Substantia nigra (tissue), 51 donors: ENCODE measurements at places on chromosomes 13 and 19.
A peak's percentile ranks its signal among the peaks of the same experiment; 100 is the strongest.

DNA sequence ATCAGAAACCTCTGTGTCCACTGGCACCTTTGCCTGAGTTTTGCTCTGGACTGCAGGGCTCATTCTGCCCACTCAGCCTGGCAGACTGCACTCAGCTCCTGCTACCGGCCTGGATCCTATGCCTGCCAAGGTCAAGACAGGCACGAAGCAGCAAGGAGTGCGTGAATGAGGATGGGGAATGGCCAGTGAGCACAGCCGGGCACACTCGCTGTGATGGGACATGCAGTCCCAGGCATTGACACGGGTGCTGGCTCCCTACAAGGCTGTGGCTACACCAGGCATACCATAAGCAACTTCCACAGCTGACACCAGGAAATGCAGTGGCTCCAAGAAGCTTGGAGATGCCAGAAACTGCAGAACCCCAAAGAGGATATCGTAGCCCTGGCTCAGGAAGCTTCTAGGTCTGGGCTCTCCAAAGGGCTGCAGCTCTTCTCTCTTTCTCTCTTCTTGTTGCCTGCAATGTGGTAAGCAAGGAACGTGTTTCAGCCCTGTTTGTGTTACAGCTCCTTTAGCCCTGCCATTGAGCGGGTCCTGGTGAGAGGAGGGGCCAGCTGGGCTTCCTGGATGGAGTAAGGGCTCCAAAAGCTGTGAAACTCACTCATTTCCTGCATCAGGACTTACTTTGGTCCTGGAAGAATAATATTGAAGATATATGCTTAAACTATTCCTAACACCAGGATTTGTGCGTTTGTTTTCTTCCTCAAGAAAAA, 832.6 kb upstream of the SLITRK5 start:
- no peak for DNase-seq

- DNase-seq: no peak
These were observed 41.2 kb downstream of the ZNF146 start for GRCh38 chr19:36256064-36256463.

DNA sequence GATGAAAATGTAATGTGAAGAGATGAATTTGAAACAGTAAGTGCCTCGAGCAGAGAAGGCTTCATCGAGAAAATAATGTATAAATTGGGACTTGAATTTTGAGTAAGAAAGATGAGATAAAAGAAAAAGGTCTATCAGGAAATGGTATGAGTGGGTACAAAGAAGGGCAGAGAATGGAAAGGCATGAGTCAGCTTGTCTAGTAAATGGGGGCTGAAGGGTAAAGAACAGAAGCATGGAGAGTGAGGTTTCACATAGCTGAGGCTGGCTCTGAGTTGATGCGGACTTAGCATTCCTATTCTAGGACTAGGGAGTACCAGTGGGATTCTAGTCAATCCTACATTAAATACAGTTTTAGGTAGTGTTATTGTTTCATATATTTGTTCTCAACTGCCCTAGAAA, 85.8 kb downstream of the ZC3H13 start:
- DNase-seq: no peak

DNA sequence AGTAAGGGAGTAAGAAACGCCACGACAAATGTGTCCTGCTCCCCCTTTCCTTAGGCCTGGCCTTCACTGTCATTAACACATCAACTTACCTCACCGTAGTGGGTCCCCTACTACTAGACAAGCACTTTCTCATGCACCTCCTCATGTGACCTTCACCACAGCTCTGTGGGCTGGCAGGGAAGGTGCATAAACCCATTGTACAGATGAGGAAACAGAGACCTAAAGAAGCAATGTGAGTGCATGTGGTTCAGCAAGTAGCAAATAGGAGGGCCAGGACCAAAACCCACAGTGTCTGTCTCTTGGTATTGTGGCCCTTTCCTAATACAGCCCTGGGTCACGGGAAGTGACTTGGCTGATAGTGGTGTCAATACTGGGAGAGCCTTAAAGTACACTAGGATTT, 5.3 kb downstream of the CCDC70 start:
- DNase-seq: no peak

- DNase-seq: peak; percentile 49
These were observed 563 bp upstream of the PDCD5 start for GRCh38 chr19:32580353-32580900.

DNA sequence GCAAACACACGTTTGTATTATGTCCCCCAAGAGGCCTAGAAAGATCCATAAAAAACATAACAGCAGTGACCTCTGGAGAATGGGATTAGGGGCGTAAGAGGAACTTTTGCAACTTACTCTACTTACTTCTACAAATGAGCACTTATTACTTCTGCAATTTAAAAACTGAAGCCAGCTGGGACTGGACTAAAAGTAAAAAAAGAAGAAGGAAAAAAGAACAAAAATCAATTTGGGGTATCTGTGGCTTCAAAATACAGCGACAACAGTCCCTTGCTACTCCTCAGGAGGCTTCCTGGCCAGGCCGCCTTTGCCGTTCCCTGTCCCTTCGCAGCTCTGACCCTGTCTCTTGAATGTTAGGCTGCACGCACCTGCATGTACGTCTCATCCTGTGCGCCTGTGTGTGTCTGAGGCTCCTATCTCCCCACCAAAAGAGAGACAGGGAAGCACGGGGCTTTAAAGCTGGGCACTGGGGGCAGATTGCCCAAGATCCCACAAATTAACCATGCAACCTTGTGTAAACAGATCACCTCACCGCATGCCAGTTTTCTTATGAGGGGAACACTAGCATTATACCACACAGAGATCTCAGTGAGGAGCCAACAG, 12.1 kb upstream of the FKRP start:
- no peak for DNase-seq

- DNase-seq: no peak
These were observed 54.7 kb downstream of the C13orf46 start for GRCh38 chr13:113918981-113919701.

- DNase-seq: no peak
These were observed 81.7 kb downstream of the ZNF429 start for GRCh38 chr19:21587117-21587461.

- no peak for DNase-seq
These were observed 20.6 kb upstream of the PLPP2 start for GRCh38 chr19:311813-312261.

GRCh38 chr13:35518337-35518946, 42.0 kb upstream of the MAB21L1 start:
- DNase-seq: no peak

GRCh38 chr19:34985249-34986022, 14.7 kb upstream of the GRAMD1A start:
- DNase-seq: no peak

- no peak for DNase-seq
These were observed 1.7 kb downstream of the TGFBR3L start for GRCh38 chr19:7916103-7916954.

- DNase-seq: no peak
These were observed 7.2 kb downstream of the SBK2 start for GRCh38 chr19:55529636-55530234.

GRCh38 chr13:92838786-92839185, 387.8 kb upstream of the GPC6 start:
- DNase-seq: no peak

DNA sequence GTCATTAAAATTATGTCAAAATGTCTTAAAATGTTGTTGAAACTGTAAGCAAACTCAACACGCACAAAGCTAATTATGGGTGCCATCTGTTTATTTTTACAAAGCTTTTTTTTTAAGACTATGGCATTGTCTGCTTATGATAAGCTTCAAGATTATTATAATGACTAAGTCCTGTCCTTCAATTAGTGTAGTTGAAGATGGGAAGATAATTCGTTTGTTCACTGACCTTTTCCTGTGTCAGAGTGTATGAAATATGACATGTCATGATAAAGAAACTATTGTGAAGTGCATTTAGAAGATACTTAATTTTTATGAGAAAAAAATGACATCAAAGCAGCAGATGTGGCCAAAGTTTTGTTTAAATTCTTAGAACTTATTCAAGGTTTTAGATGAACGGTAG, 211.3 kb downstream of the PCCA start:
- no peak for DNase-seq

DNA sequence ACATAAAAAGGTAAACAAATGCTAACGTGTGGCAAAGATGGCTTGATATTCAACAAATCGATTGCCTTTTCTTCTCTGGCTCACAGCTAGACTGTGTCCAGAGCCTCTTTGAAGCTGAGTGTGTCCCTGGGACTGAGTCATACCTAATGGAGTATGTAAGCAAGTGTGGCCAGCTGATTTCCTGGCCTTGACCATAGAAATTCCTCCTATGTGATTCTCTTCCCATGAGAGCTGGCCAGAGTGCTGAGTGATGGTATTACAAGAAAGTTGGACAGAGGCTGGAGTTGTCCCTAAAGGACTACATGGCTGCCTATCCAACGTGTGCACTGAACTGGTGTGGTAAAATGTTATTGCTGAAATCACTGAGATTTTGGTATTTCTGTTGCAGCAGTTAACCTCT, 320.1 kb upstream of the SLC10A2 start:
- no peak for DNase-seq

DNA sequence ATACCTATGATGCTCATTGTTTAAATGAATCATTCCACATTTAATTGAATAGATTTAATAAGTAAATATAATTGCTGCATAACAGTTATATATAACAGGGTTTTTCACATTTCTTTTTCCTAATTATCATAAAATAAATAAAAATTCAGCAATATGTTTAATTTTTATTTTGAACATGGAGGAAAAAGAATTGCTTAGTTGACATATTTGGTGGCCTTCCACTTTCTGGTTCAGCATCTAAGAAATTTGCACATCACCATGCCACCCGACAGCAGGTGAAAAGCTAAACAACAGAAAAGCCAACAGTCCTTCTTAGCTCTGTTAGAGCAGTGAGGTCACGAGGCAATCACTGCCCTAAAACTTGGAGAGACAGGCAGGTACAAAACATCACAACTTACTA, 790.2 kb downstream of the GPC5 start:
- DNase-seq: no peak

DNA sequence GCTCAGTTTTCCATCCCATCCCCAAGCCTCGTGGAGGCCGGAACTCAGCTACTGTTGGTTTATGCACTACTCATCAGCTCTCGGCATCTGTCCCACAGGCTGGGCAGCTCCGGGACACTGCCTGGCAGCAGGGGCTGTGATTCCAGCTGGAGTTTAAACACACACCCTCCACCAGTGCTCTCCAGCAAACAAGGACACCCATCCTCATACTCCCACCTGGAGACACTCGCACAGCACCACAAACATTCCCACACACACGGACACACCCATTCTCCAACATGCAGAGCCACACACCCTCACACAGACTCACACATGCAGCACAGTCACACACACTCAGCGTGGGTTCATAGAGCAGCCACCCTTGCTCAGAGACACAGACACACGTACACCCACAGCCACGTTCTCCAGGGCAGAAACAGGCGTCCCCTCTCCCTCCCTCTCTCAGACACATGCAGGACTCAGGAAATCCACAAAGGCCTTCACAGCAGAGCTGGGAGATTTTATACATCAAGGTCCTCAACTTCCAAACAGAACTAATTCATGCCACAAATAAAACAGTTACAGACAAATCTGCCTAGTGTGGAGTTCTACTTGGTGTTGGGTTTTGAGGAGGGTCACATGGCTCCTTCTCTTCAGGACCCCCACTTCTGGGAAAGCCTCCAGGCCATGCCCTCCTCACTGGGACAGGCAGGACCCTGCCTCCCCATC, 785.4 kb downstream of the UQCRFS1 start:
- no peak for DNase-seq

DNA sequence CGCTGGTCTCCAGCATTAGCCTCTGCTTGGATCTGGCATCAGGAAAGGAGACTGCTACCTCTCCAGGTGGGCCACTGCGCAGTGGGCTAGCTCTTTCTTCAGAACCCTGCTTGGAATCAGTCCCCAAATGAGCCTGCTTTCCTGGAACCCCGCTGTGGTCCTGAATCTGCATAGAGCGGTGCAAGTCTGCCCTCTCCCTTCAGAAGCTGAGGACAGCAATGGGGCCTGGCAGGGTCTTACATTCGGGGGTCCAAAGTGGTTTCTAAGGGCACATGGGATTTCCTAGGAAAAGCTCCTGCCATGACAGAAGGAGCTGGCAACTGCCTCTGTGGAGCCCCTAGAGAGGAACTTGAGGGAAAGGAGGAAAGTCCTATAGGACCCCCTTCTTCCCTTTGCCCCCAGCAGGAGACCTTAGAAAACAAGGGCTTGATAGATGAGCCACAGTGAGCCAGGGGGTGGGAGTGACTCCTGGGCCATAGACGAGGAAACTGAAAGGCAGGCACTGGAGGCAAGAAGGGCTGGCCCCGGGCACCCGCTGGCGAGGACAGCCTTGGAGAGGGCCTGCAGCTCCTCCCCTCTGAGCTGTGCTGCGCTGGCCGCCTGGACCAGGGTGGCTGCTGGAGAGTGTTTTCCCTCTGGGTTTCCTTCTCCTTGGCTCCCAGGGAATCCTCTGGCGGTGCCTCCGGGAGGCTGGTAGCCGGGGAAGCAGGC, 1.4 kb upstream of the VSTM2B start:
- peak; percentile 38 for DNase-seq

- no peak for DNase-seq
These were observed 15.5 kb downstream of the ZNF610 start for GRCh38 chr19:52351512-52351911.

DNA sequence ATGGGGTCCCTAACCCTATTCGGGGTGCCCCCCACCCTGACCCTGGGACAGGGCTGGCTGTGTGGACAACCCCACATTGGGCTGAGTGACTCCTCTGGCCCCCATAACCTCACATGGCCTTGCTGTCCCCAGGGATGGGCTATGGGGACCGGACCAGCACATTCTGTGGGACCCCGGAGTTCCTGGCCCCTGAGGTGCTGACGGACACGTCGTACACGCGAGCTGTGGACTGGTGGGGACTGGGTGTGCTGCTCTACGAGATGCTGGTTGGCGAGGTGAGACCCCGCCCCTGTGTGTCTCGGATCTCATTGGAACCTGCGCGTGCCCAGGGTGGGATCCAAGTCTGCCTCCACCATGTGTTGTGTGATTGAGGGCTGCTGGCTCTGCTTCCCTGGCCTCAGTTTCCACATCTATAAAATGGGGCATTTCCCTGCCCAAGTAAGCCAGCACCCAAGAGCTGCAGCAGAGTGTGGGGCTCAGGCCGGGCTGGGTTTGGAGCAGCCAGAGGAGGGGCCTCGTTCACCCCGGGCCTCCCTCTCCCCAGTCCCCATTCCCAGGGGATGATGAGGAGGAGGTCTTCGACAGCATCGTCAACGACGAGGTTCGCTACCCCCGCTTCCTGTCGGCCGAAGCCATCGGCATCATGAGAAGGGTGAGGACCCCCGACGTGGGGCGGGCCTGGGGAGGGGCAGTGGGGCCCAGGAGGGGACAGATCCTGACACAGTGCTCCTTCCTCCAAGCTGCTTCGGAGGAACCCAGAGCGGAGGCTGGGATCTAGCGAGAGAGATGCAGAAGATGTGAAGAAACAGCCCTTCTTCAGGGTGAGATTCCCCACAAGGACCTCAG, 4.9 kb downstream of the PTGER1 start:
- no peak for DNase-seq

GRCh38 chr19:49004964-49005614, 11.4 kb downstream of the RUVBL2 start:
- DNase-seq: no peak

- no peak for DNase-seq
These were observed 8.2 kb upstream of the ZNF507 start for GRCh38 chr19:32337084-32337808.

DNA sequence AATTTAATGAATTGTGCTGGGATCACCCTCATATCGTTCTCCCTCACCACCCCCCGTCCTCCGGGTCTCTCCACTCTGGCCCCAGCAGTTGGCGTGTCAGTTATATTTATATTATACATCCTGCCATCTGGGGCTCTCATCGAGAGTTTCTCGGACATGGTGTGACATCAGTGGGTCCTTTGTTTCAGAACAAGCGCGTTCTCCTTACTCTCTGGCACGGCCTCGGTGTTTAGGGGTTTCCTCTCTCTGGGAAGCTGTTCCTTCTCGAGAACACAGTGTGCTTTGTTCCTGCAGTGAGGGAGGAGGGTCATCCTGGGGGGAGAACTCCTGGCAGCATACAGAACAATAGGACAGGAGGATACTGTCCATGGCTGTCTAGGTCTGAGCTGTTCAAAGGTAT, 9.8 kb upstream of the MCF2L start:
- no peak for DNase-seq
